ENCODE measurements at places on chromosomes 1 and 21. TPM values are rescaled to one million over a fixed set of nuclear protein-coding genes. Genes with fewer than 3 reads are reported as not detected.

DNA sequence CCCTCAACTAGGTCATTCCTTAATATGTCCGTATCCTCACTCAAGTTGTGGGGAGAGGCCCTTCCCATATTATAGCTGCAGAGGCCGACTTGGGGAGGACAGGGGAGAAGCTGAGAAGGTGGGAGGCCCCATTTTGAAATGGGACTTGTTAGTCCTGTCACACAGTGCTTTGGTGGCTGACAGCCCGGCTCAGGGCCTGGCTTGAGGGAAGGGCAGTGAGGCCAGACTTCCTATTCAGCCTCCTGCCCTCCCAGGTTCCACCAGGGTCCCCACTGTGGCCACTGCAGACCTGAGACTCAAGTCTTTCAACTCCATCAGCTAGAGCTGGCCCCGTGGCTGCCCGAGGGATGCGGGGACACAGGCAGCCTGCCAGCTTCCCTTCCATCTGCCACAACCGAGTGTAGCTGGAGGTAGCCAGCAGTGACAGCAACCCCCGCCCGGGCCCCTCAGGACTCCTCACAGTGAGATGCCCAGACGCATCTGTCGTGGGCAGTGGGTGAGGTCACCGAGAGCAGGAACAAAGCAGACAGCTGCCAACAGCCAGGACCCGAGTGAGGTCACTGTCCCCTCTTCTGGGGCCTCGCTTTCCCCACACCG lies 36.9 kb downstream of the SIM2 start:
- no peak for DNase-seq

- no peak for DNase-seq
These were observed 179.8 kb downstream of the DYRK1A start for GRCh38 chr21:37546299-37546908.

DNA sequence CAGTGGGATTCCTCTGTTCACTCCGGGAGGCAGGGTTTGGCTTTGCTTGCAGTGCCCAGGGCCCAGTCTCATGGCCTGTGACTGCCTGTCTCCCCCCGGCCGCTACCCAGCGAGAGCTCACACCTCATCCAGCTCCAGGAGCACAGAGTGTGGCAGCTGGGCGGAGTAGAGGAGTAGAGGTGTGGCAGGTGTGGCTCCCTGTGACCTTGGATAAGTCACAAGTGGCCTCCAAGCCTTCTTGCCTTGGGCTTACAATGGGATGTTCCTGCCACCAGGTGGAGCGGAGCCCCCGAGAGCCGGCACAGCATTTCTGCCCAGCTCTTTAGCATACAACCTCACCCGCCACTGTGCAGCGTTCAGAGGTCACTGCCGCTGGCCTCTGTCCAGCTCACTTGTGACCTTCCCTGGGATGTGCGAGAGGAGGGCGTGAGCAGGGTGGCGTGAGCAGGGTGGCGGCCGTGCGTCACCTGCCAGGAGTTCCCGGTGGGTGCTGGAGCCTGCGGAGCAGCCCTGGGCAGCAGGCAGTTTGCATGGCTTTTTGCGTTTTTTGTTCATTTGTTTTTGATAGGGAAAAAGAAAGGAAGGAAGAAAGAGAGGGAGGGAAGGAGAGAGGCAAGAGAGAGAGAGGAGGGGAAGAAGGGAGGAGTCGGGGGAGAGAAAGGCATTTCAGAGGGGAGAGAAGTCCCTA lies 42.4 kb downstream of the CRYAA start:
- no peak for DNase-seq

DNA sequence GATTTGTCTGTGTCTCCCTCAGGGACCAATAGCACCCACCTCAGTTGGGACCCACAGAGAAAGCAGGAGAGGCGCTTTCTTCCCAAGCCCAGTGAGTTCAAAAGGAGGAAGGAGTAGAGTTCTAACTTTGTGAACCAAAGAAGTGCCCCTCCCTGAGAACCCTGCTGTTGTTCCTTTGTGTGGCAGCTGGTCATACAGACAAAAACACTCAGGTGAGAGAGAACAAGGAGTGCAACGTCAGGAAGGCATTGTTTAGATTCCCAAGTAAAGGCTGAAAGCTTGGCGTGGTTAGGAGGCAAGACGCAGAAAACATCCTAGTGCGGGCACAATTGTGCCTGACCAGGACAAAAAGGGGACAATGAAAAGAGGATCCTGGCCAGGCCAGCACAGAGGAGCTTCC lies 654.6 kb downstream of the KIF26B start:
- no peak for DNase-seq

GRCh38 chr21:38082936-38083485 lies 166.8 kb upstream of the KCNJ6 start:
- DNase-seq: no peak

- no peak for DNase-seq
These were observed 11.3 kb upstream of the QSOX1 start for GRCh38 chr1:180143359-180143758.

DNA sequence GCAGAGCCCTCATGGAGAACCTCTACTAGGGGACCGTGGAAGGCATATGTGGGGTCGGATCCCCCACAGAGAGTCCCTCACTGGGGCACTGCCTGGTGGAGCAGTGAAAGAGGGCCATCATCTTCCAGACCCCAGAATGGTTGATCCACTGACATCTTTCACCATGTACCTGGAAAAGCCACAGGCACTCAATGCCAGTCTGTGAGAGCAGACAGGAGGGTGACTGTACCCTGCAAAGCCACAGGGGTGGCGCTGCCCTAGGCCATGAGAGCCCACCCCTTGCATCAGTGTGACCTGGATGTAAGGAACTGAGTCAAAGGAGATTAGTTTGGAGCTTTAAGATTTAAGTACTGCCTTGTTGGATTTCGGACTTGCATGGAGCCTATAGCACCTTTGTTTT lies 1276.7 kb upstream of the PRMT6 start:
- DNase-seq: no peak

GRCh38 chr1:230327892-230328284 lies 98.2 kb downstream of the PGBD5 start:
- no peak for DNase-seq

DNA sequence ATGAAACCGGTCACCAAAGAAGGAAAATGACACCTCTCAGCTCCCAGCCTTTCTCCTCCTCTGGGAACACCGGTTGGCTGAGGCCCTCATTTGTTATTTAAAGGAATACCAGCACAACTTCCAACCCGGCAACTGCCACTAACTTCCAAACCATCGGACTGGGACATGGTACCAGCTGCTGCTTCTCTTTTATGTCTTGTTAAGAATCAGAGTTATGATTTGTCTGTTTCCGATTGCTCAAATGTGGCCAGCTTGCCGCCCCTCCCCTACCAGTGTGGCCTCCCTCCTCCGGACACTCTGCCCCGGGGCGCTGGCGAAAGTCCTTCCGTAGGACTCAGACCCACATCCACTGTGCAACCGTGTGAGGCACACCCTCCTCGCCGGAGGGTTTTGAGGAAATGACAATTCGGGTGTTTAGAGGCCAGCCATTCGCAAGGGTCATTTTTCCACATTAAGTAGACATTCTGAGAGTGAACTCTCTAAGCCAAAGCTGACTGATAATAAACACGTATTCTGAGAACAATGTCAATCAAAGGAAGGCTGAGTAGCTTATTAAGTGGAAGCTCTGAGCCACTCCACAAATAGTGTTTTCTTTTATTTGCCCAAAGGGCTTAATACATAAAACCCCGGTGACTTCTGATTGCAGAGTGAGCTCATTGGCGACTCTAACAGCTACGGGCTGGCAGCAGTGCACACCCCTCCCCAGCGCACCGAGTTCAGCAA lies 5.5 kb downstream of the RIPK4 start:
- DNase-seq: no peak

- peak; percentile 26 for DNase-seq
These were observed 1.3 kb downstream of the KDM5B start for GRCh38 chr1:202806845-202807450.

GRCh38 chr1:170675865-170676264 lies 11.9 kb downstream of the PRRX1 start:
- DNase-seq: no peak

DNA sequence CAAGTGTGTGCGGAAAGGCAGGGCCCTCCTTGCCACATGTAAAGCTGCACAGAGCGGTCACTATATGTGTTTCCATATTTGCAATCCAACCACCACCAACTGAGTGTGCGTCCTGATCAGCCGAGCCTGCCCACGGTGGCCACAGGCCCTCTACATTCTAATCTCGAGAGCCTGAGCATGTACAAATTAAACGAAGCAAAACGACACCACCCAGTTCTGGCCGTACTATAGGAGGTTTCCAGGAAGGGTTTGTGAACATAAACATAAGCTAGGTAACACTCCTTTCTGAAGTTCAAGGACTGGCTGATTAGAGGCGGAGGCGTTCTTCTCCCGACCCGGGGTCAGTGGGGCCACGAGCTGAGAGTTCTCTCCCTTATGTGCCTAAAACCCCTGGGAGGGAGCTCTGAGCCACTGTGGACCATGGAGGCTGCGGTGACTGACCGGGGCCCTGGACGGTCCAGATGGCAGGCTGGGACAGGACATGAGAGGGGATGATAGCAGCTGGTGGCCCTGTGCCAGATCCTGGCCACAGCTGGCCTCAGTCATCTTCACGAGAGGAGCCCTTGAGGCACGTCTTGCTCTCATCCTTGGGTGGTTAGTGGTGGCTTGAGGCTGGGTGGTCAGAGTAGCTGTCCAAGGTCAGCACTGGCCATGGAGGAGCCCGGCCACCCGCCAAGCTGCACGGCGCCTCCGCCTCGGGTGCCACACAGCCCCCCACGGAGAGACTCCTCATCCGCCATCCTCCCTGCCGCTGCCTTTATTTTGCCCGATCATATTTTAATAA lies 39.1 kb upstream of the TRAPPC10 start:
- DNase-seq: no peak

- DNase-seq: no peak
These were observed 39.8 kb upstream of the FHAD1 start for GRCh38 chr1:15207031-15207828.

DNA sequence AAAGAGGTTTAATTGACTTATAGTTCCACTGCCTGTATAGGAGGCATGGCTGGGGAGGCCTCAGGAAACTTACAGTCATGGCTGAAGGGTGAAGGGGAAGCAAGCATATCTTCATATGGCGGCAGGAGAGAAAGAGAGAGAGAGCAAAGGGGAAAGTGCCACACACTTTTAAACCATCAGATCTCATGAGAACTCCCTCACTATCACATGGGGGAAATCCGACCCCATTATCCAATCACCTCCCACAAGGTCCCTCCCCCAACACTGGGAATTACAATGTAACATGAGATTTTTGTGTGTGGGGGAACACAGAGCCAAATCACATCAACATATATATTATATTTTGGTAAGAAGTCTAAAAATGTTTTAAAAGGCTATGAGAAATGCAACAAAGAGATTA lies 27.2 kb downstream of the FABP3 start:
- DNase-seq: no peak

GRCh38 chr1:209999005-209999404 lies 61.0 kb downstream of the SYT14 start:
- DNase-seq: no peak

DNA sequence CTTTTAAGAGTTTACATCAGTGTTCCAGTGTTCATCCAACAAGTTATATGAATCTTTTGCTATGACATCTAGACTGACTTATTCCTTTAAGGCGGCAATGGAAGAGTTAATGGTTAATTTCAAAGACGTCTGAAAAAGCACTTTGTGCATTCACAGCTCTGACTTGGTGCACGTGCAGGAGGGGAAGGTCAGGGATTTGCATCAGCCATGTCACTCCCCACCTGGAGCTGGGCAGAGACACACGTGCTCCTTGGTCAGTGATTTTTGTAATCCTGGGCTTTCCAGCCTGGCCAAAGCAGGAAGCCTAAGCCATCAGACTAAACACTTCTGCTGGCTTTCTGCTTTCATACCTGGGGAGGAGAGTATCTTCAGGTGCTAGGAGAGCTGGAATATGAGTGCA lies 96.3 kb downstream of the ST3GAL3 start:
- no peak for DNase-seq

- no peak for DNase-seq
These were observed 5.2 kb upstream of the PIK3C2B start for GRCh38 chr1:204499511-204500468.

DNA sequence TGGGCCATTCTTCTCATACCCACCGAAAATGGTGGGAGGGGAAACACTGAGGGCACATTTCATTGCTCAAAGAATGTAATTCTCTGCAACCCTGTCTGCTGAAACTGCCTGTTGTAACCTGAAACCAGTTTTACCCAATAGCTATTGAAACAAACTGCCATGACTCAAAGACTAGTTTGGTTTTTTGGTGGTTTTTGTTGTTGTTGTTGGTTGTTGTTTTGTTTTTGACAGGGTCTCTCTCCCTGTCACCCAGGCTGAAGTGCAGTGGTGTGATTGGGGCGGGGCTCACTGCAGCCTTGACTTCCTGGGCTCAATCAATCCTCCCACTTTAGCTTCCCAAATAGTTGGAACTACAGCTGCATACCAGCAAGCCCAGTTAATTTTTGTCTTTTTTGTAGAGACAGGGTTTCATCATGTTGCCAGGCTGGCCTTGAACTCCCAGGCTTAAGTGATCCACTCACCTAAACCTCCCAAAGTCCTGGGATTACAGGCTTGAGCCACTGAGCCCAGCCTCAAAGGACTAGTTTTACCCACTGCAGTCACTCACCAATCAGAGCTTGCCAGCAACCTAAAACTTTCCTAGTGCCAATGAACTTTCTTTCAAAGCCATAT lies 2.1 kb upstream of the IPP start:
- DNase-seq: no peak

- no peak for DNase-seq
These were observed 11.0 kb upstream of the WNT9A start for GRCh38 chr1:227958617-227959324.

GRCh38 chr1:116759636-116760035 lies 5.4 kb downstream of the CD2 start:
- DNase-seq: no peak

GRCh38 chr1:39091845-39092645 lies 65.9 kb downstream of the NDUFS5 start:
- DNase-seq: peak; percentile 79

DNA sequence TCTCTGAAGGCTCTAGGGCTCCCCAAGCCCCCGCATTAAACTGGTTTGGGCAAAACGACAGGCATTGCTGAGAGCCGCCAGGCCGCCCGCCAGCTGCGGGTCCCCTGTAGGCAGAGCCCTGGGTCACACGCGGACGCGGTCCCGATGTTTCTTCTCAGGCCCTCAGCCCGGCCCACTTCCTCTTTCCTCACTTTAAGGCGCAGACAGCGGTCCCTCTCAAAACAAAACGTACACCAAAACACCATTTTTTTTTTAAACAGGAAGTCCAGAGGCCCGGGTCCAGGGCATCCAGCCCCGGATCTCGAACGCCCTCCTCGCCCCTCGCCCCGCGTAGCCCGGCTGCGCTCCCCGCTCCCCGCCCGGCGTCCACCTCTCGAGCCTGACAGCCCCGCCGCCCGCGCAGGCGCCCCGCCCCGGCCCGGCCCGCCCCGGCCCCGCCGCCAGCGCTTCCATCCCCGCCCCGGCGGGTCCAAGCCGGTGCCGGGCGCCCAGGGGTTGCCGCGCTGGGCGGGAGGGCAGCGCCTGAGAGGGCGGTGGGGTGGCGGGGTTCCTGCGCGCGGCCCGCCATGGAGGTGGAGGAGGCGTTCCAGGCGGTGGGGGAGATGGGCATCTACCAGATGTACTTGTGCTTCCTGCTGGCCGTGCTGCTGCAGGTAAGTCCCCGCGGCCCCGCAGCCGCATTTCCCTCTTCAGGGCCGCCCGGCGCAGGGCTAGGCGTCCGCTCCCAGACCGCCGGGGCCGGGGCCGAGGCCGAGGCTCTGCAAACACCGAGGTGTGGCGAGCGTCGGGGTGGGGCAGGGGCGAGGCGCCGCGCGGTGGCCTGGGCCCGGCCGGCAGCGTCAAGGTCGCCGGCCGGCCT lies at the start of gene SLC22A15:
Gene SLC22A15 (plus strand): TSS at position 452 of the 859 bp plus-strand sequence. CDS start 115 bp downstream, at position 567.
- no peak for DNase-seq

GRCh38 chr1:178509414-178510007 lies 3.4 kb upstream of the TEX35 start:
- DNase-seq: no peak

The BMP8B gene
- total RNA-seq: 0.27 TPM

The KIRREL1 gene
- total RNA-seq: 0.54 TPM

The NTMT2 gene
- total RNA-seq: not detected

The PADI2 gene
- 0.81 TPM for total RNA-seq

The DVL1 gene
- total RNA-seq: 52.5 TPM

The VPS72 gene
- 43.4 TPM for total RNA-seq

The PCAT6 gene
- 1.1 TPM for total RNA-seq

Data from hematopoietic multipotent progenitor cell (in vitro differentiated cells).